Renal cortex interstitium (tissue), 15 donors: ENCODE measurements at places on chromosomes 13 and 19. TPM values are rescaled to one million over a fixed set of nuclear protein-coding genes. Genes with fewer than 3 reads are reported as not detected.

Gene BCKDHA
- 43.9 TPM for polyA plus RNA-seq

- no peak for DNase-seq
Observed at GRCh38 chr19:18164072-18164471, 9.5 kb upstream of the IFI30 start.

GRCh38 chr13:37113534-37113933 is 8.1 kb upstream of the CSNK1A1L start:
- no peak for DNase-seq

DNA sequence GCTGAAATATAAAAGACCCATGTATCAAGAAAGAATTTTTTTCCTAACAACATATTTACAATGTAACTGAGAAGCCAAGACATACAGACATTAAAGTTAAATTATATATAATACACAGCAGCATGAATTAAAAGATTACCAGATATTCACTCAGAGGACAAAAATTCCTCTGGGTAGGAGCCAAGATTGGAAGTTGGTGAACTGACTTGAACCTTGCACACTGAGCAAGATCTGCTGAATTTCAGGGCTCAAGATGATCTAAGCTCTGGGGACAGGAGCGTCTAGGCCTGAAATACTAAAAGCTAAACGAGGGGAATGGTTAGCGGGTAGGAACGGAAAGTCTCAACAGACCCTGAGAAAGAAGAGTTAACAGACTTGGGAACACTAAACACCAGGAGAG is 8.5 kb downstream of the FOXO1 start:
- DNase-seq: no peak

DNA sequence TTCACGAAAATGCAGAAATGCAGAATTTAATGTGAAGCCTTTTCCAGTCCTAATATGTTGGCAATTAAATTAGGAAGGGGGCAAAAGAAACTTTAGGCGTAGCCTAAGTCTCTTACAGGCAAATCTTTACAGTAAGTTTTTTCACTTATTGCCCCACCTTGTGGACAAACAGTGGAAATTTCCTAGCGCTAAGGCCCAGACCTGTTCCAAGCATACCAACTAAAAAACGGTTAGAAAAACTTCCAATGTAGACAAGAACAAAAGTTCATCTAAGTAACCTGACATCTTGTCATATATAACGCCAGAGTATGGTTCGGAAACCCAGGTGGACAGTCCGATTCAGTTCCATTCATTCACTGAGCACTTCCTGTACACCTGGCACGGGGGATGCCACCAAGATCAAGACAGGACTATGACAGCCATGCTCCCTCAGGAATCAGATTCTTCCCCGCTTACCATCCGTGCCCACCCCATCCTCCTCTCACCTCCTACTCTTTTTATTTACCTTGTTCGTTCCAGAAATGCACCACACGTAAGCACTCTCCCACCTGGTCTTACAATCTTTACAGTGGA is 4.9 kb downstream of the ZAR1L start:
- peak; percentile 34 for DNase-seq

GRCh38 chr13:85216576-85216975 is 582.6 kb downstream of the SLITRK6 start:
- DNase-seq: no peak

Gene KCNJ14
- 1.3 TPM for polyA plus RNA-seq

DNA sequence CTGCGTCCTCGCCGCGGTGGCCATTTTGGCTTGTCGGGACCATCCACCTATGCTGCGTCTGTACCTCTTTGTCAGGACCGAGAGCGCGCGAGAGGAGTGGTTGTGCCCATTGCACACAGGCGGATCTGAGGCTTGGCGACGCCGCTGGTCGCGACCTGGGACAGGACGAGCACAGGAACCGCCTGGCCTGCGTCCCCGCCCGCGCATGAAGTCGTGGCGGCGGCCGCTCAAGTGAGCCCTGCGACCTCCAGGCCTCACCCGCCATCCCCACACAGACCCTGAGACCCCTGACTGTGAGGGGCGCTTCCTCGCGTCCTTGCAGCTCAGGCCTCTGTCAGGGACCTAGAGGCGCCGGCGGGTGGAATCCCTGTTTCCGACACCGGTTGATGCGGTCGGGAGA is 16.8 kb downstream of the ZNF586 start:
- no peak for DNase-seq

Gene CBARP
- polyA plus RNA-seq: 2.0 TPM

- no peak for DNase-seq
Observed at GRCh38 chr13:95385798-95386197, 84.5 kb upstream of the ABCC4 start.

- DNase-seq: no peak
Observed at GRCh38 chr13:24243302-24243701, 66.1 kb upstream of the C1QTNF9 start.

Gene MBNL2
- 76.4 TPM for polyA plus RNA-seq

DNA sequence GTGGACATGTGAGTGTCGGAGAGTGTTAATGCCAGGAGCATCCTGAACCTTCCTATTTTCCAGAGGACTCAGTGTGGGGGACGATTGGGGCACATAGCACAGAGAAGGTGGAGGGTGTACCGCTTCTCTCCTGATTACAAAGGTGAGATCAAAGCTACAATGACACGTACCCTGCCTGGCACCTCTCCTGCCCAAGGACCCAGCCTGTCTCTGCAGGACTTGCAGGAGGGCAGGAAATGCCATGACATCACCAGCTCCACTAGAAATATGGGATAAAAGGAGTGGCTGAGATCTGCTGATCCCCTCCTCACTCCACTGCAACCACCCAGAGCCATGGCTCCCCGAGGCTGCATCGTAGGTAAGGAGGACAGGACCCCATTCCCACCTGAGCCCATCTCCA is at the start of gene IGFL1:
Gene IGFL1 (plus strand): TSS at position 301 of the 400 bp plus-strand sequence. CDS start 33 bp downstream, at position 334.
- DNase-seq: no peak

- DNase-seq: peak; percentile 24
Observed at GRCh38 chr13:102440259-102440936, 38.5 kb upstream of the FGF14 start.

DNA sequence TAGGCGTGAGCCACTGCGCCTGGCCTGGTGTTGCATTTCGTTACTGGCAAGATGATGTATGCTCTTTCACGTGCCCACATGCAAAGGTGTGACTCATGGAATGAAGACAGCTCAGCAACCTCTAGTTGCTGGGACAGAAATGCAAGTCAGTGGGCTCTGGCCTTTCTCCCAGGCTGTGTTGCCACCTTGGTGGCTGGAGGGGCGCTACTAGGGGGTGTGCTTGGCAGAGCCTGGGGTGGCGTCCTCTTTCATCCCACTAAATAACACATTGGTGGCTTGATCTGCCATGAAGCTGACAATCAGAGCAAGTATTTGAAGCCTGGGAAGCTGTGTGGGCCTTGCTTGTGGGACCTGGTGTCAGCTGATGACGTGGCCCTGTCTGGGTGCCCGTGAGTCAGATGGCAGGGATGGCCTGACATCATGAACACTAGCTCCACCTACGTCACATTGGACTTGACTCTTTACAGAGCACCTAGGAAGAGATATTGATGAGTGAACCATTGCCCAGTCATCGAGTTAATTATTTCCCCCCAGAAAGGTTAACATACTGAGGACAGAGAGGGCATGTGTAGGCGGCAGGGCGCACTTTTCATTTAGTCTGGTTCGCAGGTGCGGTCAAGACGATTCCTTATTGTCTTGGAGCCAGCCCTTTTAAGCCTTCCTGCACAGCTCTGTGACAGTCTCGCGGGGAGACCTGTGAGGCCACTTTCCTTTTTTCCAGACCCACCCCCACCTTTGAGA is 154.2 kb downstream of the TM9SF2 start:
- DNase-seq: no peak

Gene ZNF85
- polyA plus RNA-seq: 17.3 TPM

DNA sequence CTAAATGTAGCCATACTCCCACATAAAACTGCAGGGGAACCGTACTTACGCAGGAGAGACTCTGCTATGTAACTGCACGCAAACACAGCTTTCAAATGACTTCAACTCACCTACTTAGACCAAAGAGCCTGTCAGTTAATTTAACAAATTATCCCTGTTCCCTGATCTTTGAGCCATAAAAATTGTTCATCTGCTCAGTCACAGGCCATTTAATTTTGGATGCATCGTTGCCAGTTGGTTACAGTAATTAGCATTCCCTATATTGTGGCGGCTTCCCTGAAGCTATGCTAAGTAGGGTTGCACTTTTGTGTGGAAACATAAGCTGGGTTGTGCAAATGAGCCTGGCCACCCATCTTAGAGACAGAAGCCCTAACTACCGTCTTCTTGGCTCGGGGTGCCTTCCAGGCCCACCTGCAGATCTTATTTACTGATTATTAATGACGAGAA is 21.2 kb upstream of the OBI1 start:
- no peak for DNase-seq

DNA sequence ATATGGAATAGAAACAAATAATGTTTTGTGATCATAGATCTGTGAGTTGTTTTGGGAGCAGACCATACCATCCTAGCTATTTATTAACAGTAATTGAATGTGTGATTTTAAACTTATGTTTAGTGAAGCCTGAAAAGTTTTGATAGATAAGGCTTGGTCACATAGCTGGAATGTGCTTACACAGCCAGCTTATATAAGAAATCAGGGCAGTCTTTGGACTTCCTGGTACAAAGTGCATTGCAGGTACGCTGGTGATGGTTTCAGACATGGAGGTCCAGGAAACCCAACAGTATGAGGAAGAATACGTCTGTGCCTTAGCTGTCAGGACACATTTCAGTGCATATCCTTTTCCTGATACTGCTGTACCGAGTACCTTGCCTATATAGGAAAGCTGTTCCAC is 2316.2 kb upstream of the PCDH20 start:
- DNase-seq: peak; percentile 15

Gene NBEA
- 19.2 TPM for polyA plus RNA-seq

Gene C19orf38
- polyA plus RNA-seq: 2.0 TPM

Gene CERS4
- polyA plus RNA-seq: 31.8 TPM

GRCh38 chr13:102724923-102725322 is 30.1 kb upstream of the METTL21C start:
- DNase-seq: peak; percentile 33

DNA sequence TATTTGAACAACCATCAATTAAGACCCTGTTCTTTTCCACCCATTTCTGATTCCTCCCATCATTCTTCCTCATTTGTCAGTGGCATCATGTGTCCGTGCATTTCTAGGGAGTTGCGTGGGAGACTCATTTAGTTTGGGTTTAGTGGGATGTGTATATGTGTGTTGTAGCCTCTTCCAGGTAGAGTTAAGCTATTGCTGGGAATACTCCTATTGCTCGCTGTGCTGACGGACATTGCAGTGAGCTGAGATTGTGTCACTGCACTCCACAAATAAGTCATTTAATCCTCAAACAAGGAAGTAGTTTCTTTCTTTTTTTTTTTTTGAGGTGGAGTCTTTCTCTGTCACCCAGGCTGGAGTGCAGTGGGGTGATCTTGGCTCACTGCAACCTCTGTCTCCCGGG is 42.2 kb upstream of the RCBTB2 start:
- DNase-seq: no peak

DNA sequence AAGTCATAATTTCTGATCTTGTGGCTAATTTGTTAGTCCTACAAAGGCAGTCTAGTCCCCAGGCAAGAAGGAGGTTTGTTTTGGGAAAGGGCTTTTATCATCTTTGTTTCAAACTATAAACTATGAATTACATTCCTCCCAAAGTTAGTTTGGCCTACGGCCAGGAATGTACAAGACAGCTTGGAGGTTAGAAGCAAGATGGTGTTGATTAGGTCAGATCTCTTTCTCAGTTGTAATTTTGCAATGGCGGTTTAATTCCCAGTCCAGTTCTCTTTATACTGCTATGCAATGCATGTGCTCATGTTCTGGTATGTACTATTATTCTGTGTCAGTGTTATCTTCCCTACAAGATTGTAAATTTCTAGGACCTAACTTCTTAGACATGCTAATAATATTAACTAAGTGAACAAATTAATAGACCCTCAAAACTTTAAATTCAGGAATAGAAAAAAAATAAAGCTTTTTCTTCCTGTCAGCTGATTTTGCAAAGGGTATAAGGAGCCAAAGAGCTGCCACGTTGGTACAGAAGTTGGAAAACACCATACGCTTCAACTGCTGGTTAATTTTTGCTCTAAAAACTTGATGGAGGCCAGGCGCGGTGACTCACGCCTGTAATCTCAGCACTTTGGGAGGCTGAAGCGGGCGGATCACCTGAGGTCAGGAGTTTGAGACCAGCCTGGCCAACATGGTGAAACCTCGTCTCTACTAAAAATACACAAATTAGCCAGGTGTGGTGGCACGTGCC is 1.3 kb upstream of the DNAJC15 start:
- no peak for DNase-seq

DNA sequence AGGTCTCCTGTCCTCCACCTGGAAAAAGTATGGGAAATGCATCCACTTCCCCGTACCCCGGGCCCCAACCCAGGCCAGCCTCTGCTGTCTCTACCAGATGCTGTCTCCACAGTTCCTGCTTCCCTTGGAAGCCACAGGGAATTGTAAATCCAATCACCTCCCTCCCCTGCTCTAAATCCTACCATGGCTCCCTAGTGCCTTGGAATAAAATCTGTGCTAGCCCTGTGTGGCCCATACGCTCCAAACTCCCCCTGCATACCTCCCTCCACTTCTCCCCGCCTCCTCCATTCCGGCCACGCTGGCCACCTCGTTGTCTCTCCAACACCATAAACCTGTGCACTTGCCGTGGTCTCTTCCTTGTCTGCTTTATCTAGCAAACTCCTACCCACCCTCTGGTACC is 31.2 kb downstream of the UNC13A start:
- no peak for DNase-seq

Gene TDRD12
- 4.0 TPM for polyA plus RNA-seq

DNA sequence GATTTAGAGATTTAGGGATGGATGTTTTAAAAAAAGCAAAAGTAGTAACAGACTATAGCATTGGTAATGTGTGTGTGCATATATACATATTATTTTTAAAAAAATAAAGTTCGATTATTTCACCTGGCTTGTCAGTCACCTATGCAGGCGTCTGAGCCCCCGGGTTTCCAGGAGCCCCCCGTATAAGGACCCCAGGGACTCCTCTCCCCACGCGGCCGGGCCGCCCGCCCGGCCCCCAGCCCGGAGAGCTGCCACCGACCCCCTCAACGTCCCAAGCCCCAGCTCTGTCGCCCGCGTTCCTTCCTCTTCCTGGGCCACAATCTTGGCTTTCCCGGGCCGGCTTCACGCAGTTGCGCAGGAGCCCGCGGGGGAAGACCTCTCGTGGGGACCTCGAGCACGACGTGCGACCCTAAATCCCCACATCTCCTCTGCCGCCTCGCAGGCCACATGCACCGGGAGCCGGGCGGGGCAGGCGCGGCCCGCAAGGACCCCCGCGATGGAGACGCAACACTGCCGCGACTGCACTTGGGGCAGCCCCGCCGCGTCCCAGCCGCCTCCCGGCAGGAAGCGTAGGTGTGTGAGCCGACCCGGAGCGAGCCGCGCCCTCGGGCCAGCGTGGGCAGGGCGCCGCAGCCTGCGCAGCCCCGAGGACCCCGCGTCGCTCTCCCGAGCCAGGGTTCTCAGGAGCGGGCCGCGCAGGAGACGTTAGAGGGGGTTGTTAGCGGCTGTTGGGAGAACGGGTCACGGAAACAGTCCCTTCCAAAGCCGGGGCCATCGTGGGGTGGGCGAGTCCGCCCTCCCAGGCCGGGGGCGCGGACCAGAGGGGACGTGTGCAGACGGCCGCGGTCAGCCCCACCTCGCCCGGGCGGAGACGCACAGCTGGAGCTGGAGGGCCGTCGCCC is 840 bp upstream of the CCNA1 start:
- DNase-seq: no peak
